ENCODE measurements at places on chromosomes 16 and 17.

DNA sequence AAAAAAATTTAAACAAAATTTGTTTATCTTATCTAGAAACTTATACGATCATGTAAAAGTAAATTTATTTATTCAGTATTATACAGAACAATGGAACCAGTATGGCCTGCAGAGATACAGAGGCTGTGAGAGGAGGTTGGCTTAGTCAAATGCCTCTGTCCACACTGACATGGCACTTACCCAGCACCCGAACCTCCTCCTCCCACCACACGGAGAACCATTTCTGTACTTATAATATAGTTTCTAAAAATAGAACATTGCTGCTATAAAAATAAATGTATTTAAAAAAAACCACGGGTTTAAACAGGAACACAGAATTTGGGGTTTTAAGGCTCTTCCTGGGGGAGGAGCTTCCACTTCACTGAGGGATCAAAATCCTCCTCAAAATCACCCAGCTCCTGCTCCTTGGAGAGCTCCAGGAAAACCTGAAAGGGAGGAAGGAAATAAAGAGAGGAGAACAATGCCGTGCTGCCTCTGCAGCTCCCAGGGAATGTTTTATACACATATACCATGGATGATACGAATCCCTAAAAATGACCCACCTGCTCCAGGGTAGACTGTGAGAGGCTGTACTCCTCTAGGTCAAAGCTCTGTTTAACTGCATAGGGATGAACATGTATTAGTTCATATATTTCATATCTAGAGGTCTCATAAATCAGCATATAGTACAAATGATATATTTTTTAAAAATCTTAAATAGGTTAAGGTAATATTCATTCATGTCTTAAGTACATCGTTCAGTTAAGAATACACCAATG, 87.3 kb downstream of the ABCA8 start:
- DNase-seq = peak; percentile 67

DNA sequence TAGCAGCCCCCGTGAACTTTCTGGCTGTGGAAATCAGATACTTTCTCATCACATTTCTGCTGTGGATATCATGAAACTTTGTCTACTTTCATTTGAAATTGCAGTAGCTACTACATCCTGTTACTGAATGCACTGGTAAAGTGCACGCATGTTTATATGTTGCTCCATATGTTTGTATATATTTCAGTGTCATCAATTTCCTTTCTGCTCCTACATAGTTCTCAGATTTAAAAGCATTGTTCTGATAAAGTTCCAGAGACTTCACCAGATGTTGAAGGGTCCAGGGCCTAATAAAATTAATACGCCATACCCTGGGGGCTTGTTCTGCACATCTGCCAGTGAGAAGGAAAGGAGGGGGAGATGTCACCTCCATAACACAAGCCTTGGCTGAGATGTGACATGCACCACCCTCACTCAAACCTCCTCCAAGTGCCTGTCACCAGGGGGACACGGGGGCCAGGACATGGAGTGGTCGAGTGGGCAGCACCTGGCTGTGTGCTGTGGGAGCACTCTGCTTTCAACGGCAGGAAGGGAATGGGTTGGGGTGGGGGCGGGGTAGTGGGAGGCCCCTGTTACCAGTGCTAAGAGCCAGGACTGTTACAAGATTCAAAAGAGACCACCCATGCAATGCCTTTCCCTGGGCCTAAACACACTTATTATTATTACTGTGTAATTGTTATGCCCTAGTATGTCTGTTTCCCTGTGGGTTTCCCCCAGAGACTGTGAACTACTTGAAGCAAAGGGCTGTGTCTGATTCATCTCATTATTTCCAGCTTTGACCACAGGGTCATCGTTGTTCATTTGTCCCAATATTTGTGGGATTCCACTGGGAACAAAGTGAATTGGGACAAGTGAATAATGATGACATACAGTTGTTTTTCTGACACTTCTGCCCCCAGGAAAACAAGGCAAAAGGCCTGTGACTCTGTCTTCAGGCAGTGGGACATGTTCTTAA, 193.4 kb downstream of the FOXL1 start:
- DNase-seq = no peak

GRCh38 chr17:42132941-42133340, 10.3 kb downstream of the HSPB9 start:
- peak; percentile 88 for DNase-seq

DNA sequence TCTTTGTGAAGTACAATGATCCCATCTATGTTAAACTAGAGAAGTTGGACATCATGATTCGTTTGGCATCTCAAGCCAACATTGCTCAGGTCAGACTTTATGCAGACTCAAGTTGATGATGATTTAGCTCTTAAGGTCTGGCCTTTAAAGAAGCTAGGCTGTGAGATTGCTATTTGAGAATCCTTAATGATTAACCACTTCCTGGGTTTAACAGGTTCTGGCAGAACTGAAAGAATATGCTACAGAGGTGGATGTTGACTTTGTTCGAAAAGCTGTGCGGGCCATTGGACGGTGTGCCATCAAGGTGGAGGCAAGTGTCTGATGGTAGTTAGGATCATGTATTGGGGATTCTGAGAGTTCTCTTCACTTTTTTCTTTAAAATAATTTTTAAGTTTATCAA, 40.3 kb downstream of the AP2B1 start:
- DNase-seq = no peak

GRCh38 chr16:72072514-72073342, 9.7 kb downstream of the HPR start:
- DNase-seq = no peak

DNA sequence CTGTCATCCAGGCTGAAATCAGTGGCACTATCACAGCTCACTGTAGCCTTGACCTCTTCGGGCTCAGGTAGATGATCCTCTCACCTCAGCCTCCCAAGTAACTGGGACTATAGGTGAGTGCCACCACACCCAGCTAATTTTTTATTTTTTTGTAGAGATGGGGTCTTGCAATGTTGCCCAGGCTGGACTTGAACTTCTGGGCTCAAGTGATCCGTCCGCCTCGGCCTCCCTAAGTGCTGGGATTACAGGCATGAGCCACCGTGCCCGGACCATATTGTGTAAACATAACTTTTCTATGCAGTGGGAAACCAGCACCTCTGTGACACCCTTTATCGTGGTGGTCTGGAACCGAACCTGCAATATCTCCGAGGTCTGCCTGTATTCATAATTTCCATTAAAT, 11.2 kb upstream of the CSF3 start:
- no peak for DNase-seq

DNA sequence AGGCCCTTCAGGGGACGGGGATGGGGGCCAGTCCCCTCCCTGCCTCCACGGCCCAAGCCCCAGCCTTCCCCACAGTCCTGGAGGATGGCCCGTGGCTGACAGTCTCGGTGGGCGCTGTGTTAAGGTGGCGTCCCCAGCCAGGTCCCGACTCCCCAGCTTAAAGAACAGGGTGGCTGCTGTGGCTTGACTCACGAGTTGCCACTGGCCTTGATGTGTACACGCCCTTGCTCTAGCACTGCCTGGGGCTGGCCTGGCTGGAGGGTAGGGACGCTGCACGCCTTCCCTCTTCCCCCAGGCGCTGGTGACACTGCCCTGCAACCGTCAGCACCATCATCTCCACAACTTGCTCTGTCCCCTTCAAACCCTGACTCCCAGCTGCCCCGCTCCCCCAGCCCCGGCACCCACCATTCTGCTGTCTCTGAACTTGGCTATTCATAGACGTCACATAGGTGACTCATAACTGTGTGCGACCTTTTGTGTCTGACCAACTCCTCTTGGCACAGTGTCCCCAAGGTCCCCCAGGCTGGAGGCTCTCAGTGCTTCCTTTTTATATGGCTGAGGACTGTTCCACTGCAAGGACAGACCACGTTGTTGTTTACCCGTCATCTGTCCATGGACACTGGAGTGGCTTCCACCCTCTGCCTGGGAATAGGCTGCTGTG, 6.3 kb downstream of the GNPTG start:
- no peak for DNase-seq

GRCh38 chr16:51708861-51709260, 557.8 kb upstream of the SALL1 start:
- no peak for DNase-seq

DNA sequence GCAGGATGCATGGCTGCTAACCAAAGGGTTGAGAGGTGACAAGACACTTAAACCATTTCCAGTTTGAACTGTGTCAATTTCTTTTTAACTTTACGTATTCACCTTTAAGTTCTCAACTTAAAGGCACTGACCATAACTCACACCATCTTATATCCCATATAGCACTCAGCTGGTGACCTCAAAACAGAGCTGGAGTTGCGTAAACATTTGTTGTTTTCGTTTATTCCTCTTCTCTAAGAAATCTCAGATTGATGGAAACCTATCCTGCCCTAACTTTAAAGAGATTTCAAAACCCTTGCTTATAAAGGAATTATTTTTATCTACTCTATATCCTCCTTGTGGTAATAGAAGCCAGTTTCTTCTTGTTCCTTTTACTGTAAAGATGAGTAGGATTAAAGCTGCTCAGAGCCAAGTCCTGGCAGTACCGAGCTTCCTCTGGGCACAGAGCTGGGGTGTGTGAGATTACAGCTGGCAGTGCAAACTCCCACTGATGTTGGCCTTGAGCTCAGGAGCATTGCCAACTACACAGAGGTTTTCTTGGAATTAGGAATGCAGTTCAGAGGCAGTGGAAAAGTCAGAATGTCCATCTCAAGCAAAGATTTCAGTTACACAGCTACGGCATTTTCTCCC, 1.3 kb downstream of the KCTD2 start:
- DNase-seq = peak; percentile 37

- DNase-seq = no peak
Measured at GRCh38 chr17:57975044-57975443, 13.0 kb downstream of the VEZF1 start.

GRCh38 chr16:1620391-1620790, 8.2 kb downstream of the CRAMP1 start:
- peak; percentile 45 for DNase-seq

DNA sequence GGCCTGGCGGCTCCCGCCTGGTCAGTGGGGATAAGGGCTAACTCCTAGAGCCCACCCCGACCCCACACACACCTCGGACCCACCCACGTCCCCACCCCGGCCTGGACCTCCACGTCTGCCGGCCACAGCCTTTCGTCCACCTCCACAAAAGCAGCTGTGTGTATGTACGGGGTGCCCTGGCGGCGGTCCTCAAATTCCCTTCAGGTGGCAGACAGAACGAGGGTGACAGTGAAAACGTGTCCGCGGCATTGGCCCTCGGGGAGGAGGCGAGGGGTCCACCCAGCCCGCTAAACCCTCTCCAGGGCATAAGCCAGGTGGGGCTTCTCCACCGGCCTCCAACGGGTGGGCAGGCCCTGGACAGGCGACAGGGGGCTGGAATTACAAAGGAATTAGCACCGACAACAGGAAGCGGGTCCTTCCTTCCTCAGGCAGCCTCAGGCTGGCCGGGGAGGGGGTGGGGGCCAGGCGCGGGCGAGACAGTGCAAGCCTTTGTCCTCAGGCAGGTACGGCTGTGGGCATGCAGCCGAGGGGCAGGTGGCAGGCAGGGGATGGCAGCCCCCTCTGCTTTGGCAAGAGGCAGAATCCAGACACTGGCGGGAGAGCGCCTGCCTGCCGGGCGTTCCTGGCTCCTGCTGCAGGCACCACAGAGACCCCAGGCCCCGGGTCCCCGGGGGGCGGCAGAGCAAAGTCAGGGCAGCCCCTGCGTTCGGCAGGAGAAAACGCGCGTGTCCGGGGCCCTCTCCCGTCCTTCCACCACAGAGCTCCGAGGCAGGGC, 12.3 kb upstream of the PITPNA start:
- DNase-seq = no peak

GRCh38 chr16:8878523-8878911, 3.6 kb upstream of the LITAFD start:
- no peak for DNase-seq

DNA sequence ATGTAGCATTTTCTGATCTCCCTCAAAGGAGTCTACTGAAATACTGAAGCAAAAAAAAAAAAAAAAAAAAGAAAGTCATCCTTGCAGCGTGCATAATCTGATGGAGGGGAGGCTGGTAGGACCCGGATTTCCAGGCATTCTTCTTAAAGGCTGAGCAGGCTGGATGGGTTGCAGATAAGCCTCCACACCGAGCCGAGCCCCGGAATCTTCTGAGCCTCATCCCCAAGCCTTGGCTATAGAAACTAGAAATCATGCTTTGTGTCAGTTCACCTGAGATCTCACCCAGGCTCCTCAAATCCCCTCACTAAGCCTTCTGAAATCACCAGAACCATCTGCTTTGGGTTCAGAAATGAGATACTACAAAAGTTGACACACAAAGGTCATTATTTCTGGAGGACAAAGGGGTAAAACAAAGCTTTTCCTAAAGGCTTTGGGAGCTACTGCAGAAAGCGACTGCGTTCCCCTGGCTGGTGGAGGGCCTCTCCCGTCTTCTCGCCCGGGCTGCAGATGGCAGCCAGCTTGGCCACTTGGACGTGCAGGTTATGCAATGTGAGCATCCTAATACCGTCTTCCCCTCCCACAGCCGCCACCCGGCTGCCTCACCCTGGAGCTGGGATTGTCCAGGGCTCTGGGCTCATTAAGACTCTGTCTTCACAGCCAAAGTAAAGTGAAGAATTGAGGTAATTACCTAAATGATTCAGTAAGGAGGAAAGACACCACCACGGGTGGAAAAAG, 4.7 kb upstream of the CACNG4 start:
- DNase-seq = no peak

GRCh38 chr16:77443357-77444146, 8.7 kb upstream of the ADAMTS18 start:
- DNase-seq = no peak

- no peak for DNase-seq
Measured at GRCh38 chr16:72371307-72372086, 199.5 kb upstream of the PMFBP1 start.

GRCh38 chr17:82018152-82018988, 4.3 kb downstream of the CENPX start:
- DNase-seq = no peak

GRCh38 chr17:27621536-27621935, 9.5 kb upstream of the LGALS9 start:
- DNase-seq = no peak

DNA sequence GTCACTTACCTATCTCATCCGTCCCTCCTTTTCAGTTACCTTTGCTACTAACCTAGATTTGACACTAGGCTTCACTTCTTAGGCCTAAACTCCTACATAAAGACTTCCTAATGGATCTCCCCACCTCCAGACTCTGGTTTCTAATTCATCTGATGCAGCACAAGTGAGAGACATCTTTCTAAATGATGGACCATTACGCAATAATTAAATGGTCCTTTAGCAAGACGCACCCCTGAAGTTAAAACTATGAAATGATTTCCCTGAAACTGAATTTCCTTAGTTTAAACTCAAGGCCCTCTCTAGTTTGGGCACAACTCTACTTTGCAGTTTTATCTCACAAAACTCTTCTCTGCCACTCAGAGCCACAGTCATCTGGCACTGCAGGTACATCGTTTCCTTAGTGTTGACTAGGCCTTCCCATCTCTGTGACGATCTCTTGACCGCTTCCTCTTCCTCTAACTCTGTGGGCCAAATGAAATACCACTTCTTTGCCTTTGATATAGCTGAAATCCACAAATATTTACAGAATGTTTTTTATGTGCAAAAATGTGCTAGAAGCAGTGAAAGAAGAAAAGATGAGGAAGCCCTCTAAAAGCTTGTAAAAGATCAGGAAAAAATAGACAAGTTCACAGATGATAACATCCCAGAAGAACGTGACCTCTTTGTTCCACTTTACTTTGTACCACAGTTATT, 3.3 kb downstream of the SYNRG start:
- DNase-seq = peak; percentile 65

GRCh38 chr17:60390925-60391470, 935 bp downstream of the USP32 start:
- DNase-seq = peak; percentile 20

- no peak for DNase-seq
Measured at GRCh38 chr17:8968503-8968902, 3.0 kb upstream of the PIK3R5 start.
